ENCODE measurements at places on chromosomes 16 and 17. TPM values are rescaled to one million over a fixed set of nuclear protein-coding genes. Genes with fewer than 3 reads are reported as not detected.

Gene PRSS22
- not detected for total RNA-seq

Gene MT1F
- 2.1 TPM for total RNA-seq

Gene SALL1
- total RNA-seq = under 0.01 TPM

Gene GDPD3
- total RNA-seq = 0.88 TPM

Gene ANKFN1
- 0.72 TPM for total RNA-seq

Gene DPEP3
- total RNA-seq = not detected

Gene CCNF
- 6.9 TPM for total RNA-seq

Gene MYH13
- not detected for total RNA-seq

DNA sequence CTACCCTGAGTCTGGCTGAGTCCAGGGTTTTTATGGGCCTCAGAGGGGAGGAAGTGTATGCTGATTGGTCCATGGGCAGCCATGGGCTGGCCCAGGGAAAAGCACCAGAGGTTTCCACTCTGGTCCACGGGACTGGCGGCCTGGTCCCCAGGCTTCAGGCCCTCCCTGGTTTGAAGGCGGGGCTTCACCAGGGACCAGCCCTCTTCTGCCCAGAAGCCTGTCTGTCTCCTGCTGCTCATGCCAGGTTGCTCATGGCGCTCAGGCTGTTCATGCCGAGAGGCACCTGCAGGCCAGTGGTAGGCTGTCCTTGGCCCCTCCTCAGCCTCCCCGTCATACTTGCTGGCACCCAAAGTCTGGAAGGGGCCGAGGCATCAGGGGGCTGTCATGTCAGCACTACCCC, 45.0 kb upstream of the CLEC19A start:
- no peak for DNase-seq

- no peak for DNase-seq
Observed at GRCh38 chr17:9050801-9051401, 29.6 kb downstream of the NTN1 start.

GRCh38 chr17:66900126-66901010, 64.1 kb upstream of the CACNG4 start:
- no peak for DNase-seq

DNA sequence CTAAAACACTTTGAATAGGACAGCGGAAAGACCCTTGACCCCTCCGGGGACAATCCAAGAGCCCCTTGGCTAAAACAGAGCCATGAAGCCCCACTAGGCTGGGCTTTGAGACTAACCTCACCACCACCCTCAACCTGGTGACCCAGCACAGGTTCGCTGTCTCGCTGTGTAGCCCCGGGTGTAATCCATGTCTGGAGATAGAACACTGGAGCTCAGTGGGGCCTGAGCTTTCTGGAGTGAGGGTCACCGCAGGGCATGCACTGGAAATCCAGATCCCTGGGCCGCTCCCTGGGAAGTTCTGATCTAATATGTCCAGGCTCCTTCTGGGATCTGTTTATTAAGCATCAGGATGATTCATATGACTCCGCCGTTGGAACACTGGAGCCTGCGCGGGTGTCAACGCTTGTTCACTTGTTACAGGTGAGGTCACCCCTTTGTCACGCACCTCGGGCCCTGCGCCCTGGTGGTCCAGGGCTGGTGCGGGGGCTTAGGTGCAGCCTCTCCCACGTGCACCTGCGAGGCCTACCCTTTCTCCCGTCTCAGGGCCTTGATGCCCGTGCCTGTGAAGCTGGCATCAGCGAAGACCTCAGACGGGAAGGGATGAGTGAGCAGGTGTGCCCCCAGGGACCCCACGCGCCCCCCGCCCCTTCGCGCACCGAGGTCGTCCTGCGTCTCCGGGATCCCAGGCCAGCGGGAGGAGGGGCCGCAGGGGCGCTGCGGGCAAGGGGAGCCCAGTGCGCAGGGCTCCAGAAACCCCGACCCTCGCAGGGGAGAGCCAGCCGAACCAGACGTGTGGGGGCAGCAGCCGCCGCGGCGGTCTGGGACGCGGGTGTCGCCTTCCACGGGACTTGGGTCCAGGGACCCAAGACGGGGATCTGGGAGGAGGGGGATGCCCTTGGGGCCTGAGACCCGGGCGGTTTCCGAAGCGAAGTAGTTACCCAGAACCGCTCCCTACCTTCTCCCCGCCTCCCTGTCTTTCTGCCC, 224.1 kb upstream of the FOXF1 start:
- no peak for DNase-seq

DNA sequence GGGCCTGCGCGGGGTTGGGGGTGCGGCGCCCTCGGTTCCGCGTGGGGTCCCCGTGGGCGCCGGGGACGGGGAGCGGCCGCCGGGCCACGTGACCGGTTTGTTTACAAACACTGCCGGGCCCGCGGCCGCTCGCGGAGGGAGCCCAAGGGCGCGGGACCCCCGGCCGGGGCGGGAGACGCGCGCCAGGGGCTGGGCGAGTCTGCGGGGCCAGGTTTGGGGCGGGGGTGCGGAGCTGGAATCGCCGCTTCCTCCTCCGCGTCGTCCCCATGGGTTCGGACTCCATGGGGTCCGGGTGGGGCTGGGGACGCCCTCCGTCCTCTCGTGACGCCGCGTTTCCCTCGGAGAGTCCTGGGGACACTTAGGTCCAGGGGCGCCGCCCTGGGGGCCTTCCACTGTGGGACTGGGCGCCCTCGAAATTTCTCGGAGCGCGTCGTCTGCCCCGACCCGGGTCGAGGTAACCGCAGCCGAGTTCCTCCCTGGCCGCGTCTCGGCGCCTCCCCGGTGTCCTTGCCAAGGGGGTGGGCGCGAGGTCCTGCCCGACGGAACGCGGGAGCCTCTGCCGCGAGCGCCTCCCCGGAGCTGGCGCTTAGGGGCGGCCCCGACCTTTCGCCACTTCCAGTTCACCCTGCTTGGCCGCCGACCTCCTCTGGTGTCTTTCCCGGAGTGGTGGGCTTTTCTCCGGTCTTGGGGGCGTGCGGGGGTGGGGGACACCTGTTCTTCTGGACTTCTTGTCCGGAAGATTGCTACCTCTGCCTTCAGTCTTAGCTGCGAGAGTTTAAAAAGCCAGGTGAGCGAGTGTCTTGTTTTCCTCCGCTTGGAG, 684 bp downstream of the YPEL2 start:
- peak; percentile 84 for DNase-seq

- DNase-seq = peak; percentile 95
Observed at GRCh38 chr17:15341385-15341849, at the start of gene TEKT3. Gene TEKT3, minus strand, starts transcription at chr17:15341597. Its CDS starts 10,012 bp downstream, at chr17:15331585.

GRCh38 chr17:68197997-68198930, 49.6 kb upstream of the AMZ2 start:
- peak; percentile 86 for DNase-seq

- DNase-seq = peak; percentile 83
Observed at GRCh38 chr17:32266389-32267301, 1.0 kb downstream of the RHBDL3 start.

- DNase-seq = no peak
Observed at GRCh38 chr16:84531671-84532111, 27.2 kb upstream of the MEAK7 start.

GRCh38 chr17:2251098-2251497, 52.5 kb downstream of the SMG6 start:
- DNase-seq = peak; percentile 89

DNA sequence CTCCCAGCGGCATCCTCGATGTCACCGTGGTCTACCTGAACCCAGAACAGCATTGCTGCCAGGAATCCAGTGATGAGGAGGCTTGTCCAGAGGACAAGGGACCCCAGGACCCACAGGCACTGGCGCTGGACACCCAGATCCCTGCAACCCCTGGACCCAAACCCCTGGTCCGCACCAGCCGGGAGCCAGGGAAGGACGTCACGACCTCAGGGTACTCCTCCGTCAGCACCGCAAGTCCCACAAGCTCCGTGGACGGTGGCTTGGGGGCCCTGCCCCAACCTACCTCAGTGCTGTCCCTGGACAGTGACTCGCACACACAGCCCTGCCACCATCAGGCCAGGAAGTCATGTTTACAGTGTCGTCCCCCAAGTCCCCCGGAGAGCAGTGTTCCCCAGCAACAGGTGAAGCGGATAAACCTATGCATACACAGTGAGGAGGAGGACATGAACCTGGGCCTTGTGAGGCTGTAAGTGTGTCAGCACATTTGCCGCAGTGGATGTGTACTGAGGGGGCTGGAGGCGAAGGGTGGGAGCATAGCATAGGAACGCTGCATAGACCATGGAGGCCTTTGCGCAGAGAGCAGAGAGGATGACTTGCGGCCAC, 3.3 kb upstream of the TEDC2 start:
- DNase-seq = peak; percentile 51

DNA sequence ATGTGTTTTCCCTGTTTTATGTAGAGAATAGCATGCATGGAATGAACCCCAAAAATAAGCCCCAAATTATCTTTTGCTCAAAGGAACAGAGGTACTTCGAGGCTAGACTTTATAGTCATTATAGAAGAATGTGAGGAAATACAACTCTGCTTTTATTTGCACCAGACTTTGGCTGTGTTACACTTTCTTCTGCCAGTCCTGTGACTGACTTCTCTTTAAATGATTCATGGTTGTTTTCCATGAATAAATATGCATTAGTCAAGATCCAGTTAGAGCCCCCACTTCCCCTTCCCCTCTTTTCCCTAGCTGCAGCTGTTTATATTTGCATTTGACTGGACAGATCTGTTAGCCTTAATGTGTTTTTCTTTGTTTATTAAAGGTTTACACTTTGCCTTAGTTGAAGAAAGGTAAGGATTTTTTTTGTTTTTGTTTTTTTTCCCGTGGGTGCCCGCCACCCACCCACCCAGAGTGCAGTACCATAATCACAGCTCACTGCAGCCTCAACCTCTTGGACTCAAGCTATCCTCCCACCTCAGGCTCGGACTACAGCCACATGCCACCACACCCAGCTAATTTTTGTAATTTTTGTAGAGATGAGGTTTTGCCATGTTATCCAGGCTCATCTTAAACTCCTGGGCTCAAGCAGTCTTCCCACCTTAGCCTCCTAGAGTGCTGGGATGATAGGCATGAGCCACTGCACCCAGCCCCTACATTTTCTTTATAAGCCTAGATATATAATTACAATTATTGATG, 152.6 kb downstream of the CYB561 start:
- peak; percentile 54 for DNase-seq

- DNase-seq = no peak
Observed at GRCh38 chr16:87470332-87470731, 22.5 kb downstream of the ZCCHC14 start.

- peak; percentile 97 for DNase-seq
Observed at GRCh38 chr16:27779641-27780164, 229.8 kb downstream of the KATNIP start.

DNA sequence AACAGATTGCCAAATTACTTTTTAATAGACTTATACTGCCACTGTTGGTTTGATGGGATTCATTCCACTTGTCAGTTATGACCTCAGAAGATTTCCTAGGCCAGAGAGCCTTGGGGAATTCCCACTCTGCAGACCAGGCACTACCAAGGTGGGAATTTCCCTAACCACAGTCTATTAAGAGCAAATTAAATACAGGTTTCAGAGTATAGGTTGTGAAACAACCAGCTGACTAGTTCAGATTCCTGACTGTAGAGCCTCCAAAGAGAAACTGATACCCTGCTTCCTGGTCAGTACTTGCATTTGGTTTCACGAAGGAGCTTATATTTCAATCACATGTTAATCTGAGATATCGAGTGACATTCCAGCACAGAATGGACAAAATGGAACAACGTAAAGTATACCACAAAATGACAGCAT, 186.5 kb downstream of the STX8 start:
- peak; percentile 84 for DNase-seq

GRCh38 chr16:69114346-69114975, 9.0 kb downstream of the HAS3 start:
- DNase-seq = no peak

DNA sequence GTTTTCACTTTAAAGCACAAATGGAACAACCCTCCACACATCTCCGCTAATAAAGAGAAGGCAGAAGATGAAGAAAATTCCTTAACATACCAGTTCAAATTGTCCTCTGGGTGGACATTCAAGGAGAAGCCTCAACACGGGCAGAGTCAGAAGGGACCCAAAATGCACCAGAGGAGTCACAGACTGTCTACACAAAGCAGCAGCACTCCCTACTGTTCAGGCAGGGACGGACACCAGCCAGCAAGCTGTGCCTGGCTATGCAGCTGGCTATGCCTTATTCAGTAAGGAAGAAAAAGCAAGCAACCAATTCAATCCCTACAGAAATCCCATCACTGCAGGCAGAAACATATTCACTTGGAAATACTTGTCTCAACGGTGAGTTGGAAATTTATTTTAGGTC, 8.1 kb downstream of the DNAJC7 start:
- DNase-seq = no peak

DNA sequence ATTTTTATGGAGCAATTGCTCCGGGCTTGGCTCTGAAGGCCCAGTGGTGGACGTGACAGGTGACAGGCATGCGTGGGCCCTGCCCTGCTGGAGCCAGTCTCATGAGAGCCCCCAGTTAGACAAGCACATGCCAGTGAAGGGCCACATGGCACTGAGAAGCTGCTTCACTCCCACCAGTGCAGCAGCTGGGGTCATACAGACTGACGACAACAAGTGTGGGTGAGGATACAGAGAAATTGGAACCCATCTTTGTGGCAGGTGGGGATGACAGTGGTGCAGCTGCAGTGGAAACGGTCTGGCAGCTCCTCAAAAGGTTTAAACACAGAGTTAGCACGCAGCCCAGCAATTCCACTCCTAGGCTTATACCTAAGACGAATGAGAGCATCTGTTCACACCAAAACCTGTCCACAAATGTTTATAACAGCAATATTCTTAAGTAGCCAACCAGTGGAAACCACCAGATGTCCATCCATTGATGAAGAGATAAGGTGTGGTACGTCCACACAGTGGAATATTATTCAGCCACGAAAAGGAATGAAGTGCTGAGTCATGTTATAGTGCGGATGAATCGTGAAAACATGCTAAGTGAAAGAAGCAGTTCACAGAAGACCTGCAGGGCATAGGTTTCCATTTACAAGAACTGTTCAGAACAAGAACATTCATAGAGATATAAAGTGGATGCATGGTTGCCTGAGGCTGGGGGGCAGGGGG, 12.5 kb upstream of the CIBAR2 start:
- DNase-seq = peak; percentile 65

DNA sequence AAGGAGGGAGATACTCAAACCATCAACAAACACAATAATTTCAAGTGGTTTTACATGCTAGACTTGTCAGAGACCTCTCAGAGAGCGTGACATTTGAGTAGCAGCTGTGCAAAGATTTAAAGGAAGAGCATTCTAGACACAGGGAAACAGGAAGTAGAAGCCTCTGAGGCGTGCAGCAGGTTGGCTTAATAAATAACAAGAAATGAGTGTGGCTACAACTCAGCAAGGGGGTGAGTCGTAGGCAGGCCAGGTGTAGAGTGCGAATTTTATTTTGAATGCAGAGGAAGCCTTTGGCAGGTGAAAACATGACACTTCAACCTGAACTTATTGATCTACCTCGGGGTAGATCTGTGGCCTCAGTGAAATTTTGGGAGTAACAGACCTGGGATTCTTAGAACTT, 73.2 kb upstream of the MRTFB start:
- no peak for DNase-seq

DNA sequence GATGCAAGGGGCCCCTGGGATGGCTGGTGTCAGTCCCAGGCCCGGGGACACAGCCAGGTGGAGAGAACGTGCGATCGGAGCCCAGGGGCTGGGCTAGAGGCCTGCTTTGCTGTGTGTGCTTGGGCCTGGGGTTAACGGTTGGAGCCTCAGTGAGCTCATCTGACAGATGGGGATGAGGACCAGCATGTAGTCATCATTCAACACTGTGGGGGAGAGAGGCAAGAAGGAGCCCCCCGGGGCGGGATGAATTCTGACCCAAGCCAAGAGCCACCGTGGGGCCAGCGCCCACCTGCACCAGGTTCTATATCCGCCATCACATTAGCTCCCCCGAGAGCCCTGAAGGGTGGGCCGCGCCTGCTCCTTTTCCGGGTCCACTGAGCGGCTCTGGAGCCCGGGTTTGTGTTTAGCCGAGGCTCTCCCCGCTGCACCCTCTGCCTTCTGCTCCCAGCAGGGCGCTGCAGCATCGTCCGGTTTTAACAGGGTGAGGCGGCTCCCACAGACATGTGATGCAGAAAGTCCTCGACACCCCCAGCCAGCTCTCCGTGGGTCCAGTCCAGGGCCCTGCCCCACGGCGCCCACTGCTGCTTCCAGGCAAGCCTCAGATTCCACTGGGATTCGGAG, 365.7 kb downstream of the SEC14L1 start:
- peak; percentile 44 for DNase-seq

Measured in osteoblast (primary cell).